NCI-H1092 (cell line): ENCODE measurements at places on chromosomes 12 and 14.

DNA sequence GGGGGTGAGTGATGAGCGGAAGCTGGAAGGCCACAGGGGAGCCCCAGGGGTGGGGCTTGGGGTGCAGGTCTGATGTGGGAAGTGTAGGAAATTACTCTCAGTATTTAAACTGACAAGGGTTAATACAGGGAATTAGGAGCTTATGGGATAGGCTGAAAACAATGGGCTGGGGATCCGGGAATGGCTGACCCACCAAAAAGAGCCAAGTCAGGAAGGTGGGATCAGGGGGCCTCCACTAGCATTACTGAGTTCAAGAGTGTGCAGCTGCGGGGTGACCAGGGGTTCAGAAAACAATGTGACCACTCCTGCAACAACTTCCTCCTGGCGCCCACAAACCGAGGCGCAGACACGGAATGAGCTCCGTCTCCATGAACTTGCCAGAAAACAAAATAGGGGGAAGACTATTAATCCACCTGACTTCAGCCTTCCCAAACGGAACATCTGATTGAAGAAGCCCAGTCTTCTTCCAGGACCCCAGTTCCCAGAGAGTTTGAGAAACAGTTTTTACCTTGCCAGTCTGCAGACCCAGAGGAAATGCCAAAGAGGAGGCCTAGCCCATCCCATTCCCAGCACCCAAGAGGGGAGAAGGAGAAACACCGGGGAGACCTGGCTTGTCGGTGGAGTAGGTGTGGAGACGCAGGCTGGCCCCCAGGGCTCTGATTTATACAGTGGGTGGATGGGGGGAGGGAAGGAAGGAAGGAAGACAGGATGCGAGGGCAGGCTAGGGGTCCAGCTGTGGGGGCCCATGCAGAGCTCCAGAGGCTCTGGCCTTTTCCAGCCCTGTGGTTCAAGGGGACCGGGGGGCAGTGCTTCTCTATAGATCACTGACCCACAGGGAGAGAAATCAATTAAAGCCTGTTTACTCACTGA is 16.5 kb upstream of the YY1 start:
- no peak for DNase-seq

DNA sequence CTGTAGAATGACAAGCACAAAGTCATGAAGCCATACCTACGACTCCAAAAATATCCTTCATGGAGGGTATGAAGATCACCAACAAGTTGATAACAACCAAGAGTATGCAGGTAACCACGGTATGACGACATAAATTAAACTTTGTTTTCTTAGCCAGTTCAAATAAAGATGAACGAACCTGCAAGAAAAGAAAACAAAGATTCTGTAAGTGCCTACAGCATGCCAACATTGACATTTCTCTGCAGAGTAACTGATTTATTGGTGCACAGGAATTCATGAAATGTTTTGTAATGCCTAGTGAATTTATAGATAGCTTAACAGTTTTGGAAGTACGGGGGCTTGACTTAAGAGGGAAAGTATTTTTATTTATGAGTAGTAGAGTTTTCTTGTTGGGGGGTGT is 71.0 kb downstream of the SLC38A1 start:
- no peak for DNase-seq

GRCh38 chr14:50836515-50836914 is 5.6 kb upstream of the NIN start:
- DNase-seq, result no peak

DNA sequence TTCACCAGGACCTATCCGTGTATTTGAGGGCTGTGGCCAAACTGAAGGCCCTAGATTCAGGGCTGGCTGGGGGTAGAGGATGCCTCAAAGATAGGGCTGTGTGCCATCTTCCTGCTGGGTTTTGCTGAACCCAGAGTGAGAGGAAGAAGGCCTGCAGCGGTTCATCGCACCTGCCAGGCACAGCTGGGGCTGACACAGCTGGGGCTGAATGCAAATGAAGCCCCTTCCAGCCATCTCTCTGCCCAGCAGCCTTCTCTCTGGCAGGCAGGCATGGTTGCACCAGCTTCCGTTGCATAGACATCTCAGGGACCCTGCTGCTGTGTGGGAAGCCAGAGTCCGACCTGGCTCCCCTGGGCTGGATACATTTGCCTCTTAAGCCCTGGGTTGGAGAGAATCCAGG is 152.4 kb downstream of the TSPAN9 start:
- no peak for DNase-seq

DNA sequence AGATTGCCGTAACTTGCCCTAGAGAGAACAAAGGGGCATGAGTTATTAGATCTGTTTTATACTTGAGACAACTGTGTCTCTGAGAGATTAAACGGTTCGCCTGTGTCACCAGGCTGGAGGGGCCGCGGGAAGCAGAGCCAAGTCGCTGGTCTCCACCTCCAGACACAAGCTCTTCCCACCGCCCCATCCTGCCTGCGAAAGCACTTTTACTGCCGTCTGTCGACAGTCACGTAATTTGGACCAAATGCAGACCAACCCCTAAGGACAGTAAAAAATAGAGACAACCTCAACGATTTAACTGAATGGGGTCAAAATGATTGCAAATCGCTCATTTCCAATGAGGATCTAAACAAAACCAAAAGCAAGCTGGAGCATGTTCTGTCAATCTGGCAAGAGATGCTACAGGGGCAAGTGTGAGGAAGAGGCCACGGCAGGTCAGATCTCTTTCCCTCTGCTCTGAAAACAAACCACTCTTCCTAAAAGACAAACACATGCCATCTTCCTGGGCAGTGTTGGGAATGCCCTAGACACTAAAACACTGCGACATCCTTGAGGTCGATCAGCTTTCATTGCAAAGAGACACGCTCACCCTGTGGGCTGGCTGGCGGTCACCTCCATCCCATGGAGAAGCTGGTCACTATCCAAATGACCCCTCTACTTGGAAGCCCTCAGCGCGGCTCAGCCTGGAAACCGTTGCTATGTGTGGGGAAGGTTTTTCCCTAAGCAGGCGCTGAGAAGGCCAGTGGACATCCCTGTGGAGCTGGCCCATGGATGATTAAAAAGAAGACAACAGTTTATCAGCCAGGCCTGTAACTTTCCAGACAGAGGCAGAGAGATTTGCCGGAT is 17.1 kb downstream of the GSC start:
- DNase-seq, result no peak

- DNase-seq, result no peak
Measured at GRCh38 chr12:65632131-65632855, 192.0 kb upstream of the HMGA2 start.

DNA sequence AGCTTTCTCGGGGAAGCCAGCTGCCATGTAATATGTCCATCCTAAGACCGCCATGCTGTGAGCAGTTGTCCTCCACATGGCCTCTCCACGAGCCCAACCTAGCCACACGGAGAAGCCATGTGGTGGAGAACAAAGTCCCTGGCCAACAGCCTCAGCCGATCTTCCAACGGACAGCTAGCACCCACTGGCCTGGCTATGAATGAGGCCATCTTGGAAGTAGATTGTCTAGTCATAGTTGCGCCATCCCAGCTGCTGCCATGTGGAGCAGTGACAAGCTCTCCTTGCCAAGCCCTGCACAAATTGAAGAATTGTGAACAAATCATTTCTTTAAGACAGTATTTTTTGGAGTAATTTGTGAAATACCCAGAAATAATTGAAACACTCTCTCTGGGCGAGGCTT is 49.3 kb upstream of the USP44 start:
- no peak for DNase-seq

GRCh38 chr12:82959821-82960220 is 273.1 kb downstream of the TMTC2 start:
- no peak for DNase-seq

DNA sequence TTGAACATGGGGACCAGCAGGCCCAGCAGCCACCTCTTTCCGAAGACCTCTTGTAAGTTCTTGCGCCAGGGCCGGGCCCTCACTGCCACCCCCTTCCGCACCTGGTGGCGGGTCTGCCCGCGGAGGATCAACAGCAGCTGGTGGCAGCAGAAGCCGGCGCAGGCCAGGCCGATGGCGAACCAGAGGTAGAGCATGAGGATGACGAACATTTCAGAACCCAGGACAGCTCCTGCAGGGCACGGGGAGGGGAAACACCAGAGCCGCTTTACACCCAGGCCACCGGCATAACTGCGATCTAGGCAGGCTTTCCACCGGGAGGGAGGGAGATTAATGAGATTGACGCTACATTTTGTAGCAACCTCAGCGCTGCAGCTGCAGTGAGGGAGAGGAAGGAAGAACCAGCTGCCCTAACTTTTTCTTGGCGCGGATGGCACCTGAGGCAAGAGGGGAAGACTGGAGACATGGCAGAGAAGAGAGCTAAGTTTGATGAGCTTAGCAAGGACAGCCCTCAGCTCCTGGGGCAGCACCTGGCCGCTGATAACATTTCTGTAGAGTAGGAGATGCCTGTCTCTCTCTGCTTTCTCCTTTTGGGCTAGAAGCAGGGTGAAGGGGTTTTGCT is 7.8 kb downstream of the ZDHHC22 start:
- DNase-seq, result no peak

- no peak for DNase-seq
Measured at GRCh38 chr12:56391721-56392120, 29.1 kb upstream of the APOF start.

DNA sequence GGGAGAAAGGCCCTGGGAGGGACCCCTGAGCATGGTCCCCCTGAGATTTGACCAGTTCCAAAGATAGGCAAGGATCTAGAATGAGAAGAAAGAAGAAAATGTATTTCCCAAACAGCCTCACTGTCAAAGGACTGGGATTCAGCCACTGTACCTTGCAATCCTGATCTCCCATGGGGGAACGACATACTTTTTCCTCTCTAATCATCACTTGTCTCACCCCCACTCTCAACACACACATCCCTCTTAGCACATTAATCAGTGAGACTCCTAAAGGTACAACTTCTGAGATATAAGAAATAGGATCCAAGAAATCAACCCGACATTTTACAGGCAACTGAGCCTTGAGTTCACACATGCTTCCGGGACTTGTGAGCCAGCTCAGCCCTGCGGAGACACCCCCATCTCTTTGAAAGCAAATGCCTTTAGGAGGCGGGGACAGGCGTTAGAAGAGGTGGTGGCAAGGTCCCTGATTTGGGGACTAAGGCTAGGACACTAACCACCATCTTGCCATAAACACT is 1.4 kb downstream of the MAP3K9 start:
- DNase-seq, result no peak

GRCh38 chr14:61326847-61327246 is 5.5 kb downstream of the PRKCH start:
- no peak for DNase-seq

- DNase-seq, result no peak
Measured at GRCh38 chr14:63470962-63471793, 72.0 kb downstream of the PPP2R5E start.

DNA sequence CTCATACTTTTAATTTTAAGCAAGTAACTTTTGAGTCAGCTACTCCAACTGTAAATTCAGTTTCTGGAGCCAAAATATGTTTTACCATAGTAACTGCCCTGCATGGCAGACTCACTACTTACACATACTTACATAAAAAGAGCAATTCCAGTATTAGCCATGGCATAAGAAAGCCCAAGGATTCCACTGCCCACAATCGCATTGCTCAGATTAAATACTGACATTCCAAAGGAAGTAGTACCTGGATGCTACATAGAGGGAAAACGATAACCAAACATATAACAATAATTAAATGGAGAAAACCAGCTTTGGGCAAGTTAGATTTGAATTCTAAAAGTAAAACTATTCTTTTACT is 2.2 kb downstream of the SLC38A2 start:
- no peak for DNase-seq

DNA sequence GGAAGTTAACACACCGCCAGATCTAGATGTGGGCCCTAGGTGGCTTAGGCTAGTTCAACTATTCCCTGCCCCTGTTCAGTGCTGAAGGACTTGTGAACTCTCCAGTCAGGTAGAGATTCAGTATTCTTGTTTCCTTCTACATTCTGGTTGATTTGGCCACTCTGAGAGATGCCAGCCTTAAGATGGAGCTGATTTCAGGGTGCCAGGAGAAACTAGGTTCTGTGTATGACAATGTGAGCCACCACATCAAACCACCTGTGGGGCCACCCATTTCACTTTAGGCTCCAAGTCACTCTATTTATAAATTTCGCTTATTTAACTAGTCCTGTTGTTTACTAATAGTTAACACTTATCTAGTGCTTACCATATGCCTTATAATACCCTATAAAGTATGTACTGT is 26.0 kb downstream of the FRMD6 start:
- DNase-seq, result no peak

- DNase-seq, result no peak
Measured at GRCh38 chr12:38905480-38906351, at the start of gene CPNE8. CPNE8 (minus strand) TSS chr12:38905591; CDS start chr12:38905534, 57 bp downstream.

- no peak for DNase-seq
Measured at GRCh38 chr12:77687321-77687720, 143.4 kb upstream of the NAV3 start.

DNA sequence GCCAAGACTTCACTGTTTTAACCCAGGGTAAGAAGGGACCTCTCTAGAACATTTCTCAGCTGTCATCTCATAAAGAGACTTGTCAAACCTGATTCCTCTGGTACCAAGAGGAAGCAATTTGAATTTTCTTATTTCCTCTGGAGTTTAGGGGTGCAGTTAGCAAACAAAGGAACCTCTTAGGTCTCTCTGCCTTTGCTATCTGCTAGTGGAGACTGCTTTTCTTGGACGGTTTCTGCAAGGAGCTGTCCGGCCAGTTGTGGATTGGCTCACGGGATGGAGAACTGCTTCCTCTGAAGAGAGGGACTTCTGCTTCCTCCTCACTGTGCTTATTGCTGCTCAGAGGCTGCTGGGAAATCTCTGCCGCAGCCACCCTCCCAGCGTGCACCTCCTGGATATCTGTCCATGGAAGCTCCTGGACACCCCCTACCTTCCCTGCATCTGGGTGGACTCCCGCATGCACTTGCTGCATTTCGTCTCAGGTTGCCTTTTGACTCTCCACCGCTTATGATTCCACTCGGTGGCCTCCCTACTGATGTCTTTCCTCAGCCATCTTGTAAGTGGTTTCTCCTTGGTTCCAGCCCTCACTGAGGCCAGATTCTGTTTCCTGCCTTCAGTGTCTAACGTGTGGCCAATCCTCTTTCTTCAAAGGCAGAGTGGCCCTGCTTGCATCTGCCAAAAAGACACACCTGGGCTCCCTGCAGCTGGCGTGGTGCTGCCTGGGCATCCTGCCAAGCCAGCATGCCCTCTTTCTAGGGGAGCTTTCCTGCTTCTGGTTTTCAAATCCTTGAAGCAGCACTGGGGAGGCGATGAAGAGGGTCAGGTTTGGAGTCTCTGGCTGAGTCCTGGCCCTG is 187.3 kb downstream of the CHST11 start:
- peak; percentile 73 for DNase-seq

DNA sequence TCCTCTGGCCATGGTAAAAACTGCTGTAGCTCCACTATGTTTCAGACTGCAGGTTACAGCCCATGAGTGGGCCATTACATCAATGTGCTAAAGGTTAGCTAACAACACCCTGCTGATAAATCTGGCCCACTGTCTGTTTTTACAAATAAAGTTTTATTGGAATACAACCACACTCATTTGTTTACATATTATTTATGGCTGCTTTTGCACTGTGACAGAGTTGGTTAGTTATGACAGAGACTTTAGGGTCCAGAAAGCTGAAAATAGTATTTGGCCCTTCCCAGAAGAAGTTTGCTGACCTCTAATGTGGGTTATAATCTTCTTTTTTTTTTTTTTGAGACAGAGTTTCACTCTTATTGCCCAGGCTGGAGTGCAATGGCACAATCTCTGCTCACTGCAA is 134.2 kb upstream of the PWP1 start:
- no peak for DNase-seq
